Daoy (cell line): ENCODE measurements at places on chromosomes 7 and 10. TPM values are rescaled to one million over a fixed set of nuclear protein-coding genes. Genes with fewer than 3 reads are reported as not detected.

GRID1 gene
- total RNA-seq: not detected in 2 replicates

PRPS1L1 gene
- total RNA-seq: not detected in 2 replicates

DLX5 gene
- total RNA-seq: 0.34 and 1.3 TPM in 2 replicates

SPAG6 gene
- 0.74 TPM in 1 of 2 replicates, not detected in the other for total RNA-seq

NAMPT gene
- total RNA-seq: 164 and 169 TPM in 2 replicates

CDH23 gene
- total RNA-seq: 0.21 and 0.40 TPM in 2 replicates

NRCAM gene
- total RNA-seq: 0.11 and 1.0 TPM in 2 replicates

DLD gene
- total RNA-seq: 163 and 168 TPM in 2 replicates

EXOC4 gene
- 36.9 and 39.7 TPM in 2 replicates for total RNA-seq

EPHA1 gene
- total RNA-seq: 0.09 TPM in 1 of 2 replicates, not detected in the other

CNPY1 gene
- total RNA-seq: 1.7 and 2.7 TPM in 2 replicates

PLEKHS1 gene
- not detected in 2 replicates for total RNA-seq

ZNF488 gene
- total RNA-seq: 0.97 and 1.1 TPM in 2 replicates

CHCHD1 gene
- 31.0 and 32.3 TPM in 2 replicates for total RNA-seq

SFXN4 gene
- 14.1 and 27.9 TPM in 2 replicates for total RNA-seq

ITGA8 gene
- 0.06 TPM in 1 of 2 replicates, not detected in the other for total RNA-seq

COMTD1 gene
- total RNA-seq: 7.3 and 10.8 TPM in 2 replicates

RSPH10B2 gene
- 0.11 and 0.51 TPM in 2 replicates for total RNA-seq

EVX1 gene
- not detected in 2 replicates for total RNA-seq

CLCN1 gene
- total RNA-seq: 0.23 TPM in 1 of 2 replicates, not detected in the other

ADCY1 gene
- total RNA-seq: 0.34 and 0.80 TPM in 2 replicates

AGR2 gene
- total RNA-seq: not detected in 2 replicates

FKBP6 gene
- under 0.01 TPM in 1 of 2 replicates, not detected in the other for total RNA-seq

C1QL3 gene
- not detected in 2 replicates for total RNA-seq

CRPPA gene
- total RNA-seq: 0.11 and 0.65 TPM in 2 replicates

RELN gene
- total RNA-seq: 1.7 and 2.4 TPM in 2 replicates

JAKMIP3 gene
- total RNA-seq: 0.24 and 0.51 TPM in 2 replicates

AS3MT gene
- 0.34 and 0.54 TPM in 2 replicates for total RNA-seq

SAP25 gene
- total RNA-seq: 0.80 and 5.3 TPM in 2 replicates

H2BK1 gene
- not detected in 2 replicates for total RNA-seq

CPED1 gene
- total RNA-seq: 0.15 and 1.6 TPM in 2 replicates
